Hematopoietic multipotent progenitor cell treated with erythropoietin and hydrocortisone succinate and interleukin-3 and kit ligand, for 6 days (in vitro differentiated cells): ENCODE measurements at places on chromosomes 7 and 10.

DNA sequence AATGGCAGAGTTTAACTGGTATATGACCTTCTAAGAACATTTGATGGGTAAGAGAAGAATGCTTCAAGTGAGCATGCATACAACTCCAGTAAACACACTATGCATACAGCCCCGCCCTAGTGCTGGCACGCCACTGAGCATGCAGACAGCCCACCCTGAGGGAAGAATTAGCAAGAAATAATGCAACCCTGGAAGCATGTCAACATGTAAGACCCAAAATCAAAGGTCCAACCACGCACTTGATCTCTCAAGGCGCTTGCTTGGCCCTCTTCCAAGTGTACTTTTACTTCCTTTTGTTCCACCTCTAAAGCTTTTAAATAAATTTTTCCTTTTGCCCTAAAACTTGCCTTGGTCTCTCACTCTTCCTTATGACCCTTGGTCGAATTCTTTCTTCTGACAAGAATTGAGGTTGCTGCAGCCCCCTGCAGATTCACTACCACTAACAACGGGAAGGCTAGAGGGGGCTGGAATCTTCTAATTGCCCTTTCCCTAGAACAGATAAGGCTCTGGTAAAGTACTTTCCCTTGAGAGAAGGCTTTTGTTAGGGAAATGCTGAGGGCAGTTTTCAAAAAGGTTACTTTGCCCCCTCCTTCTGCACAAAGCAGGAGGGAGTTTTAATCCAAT lies 3.4 kb downstream of the FAM24B start:
- peak; percentile 45 for DNase-seq

DNA sequence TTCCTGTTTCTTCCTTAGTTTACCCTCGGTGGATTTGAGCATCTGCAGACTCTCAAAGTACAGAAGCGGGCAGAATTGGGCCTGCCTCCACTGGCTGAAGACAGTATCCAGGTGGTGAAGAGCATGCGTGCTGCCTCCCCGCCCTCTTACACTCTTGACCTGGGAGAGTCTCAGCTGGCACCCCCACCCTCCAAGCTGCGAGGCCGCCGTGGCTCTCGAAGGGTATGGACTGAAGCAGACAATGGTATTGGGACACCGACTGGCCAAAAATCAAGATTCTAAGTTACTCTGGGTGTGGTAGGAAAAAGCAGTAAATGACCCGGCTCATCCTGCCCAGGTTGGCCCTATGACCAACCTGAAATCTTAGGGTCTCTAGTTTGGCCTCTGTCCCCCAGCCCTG lies 22.2 kb downstream of the STRIP2 start:
- no peak for DNase-seq

DNA sequence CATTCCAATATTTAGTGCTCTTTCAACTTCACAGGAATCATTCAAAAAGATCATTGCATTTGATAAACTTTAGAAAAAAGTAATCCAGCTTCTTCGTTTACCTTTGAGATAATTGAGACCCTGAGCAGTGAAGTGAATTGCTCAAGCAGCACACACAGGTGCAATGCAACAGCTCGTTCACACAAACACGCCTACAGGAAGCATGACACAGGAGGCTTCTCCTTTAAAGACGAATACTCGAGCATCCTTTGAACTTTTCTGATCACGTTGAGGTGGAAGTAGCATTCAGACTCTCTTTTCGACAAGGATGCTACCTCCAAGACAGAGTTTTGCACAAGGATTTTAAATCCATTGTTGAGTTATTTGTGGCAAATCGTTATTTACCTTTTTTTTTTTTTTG lies 18.0 kb upstream of the RSU1 start:
- DNase-seq, result no peak

DNA sequence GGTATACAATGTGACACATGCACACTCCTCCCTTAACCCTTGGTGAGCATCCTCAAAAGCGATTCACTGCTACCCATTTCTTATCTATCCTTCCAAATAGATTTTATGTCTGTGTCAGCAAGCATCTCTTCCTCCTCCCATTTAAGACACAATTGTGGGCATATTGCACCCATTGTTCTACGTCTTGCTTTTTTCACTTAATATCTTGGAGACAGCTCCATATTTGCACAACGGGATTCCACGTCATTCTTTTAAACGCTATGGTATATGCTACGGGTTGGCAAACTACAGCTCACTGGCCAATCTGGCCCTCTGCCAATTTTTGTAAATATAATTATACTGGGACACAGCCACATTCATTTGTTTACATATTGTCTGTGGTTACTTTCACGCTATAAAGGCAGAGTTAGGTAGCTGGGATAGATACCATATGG lies 88.6 kb downstream of the RNF216 start:
- DNase-seq, result peak; percentile 39

GRCh38 chr10:4698075-4698474 lies 127.9 kb upstream of the AKR1E2 start:
- DNase-seq, result no peak

- no peak for DNase-seq
These were observed 87.1 kb downstream of the FZD1 start for GRCh38 chr7:91351374-91351773.

DNA sequence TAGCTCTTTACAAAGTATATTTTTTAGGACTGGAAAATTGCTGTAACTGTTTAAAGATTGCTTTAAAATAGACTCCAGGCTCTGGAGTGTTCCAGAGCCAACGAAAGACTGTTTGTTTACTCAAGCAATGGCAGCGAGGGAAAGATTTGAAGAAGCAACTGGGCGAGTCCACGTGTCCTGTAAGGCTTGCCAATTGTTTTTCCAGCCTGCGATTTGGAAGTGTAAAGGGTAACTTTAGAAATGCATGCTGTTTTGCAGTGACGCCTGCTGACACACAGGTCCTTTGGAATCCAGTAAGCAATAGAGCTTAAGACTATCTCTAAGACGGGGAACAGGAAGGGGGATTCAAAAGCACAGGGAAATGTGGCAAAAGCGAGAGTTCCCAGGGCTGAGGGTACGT lies 55.8 kb downstream of the TACC2 start:
- DNase-seq, result no peak

DNA sequence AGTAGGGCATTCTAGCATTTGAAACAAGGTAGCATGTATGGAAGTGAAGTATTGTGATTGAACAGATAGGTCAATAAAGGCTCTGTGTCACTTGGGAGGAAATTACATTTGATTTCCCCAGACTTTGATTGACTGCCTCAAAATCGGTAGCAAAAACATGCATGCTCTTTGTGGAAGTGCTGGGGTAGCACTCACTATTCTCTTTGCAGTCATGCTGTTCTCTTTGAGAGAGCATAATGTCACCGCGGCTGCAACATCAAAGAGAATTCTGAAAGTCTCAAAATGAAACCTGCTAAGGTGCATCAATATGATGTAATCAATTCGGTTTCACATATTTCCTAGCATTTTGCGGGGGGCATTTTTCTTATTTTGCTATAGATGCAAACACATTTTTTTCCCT lies 64.2 kb downstream of the ARMC3 start:
- DNase-seq, result no peak

- no peak for DNase-seq
These were observed 11.4 kb upstream of the IDI2 start for GRCh38 chr10:1037098-1037497.

DNA sequence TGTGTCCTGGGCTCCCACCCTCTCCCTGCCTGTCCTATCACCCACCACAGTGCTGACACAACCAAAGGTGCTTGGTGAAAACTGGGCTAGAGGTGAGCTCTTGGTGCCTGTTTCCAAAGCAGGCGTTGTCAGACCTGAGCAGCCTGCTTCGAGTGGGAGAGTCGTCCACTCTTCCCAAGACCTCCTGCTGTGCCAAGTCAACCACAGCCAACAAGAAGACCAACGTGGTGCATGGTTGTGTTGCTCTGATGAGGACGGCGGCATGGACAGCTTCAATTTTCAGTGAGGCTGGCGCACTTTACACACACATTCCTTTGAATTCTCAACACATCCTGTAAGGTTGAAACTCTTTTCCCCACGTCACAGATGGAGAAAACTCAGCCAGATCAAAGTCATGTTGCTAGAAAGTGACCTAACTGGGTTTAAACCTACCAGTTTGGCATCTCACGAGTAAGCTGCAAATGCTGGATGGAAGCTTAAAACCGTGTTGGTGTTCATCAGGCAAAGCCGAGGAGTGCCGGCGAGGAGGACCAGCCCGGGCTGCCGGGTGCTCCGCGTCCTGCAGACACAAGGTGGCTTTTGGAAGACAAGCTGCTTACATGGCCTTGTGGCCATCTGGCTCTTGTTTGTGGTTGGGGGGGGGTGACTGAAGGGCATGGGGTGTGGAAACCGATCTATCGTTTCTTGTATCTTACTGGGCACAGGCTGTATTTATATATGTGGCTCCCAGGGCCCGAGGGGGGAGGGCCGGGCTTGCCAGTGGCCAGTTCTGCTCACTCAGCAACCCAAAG lies 39.3 kb downstream of the INSIG1 start:
- DNase-seq, result no peak

DNA sequence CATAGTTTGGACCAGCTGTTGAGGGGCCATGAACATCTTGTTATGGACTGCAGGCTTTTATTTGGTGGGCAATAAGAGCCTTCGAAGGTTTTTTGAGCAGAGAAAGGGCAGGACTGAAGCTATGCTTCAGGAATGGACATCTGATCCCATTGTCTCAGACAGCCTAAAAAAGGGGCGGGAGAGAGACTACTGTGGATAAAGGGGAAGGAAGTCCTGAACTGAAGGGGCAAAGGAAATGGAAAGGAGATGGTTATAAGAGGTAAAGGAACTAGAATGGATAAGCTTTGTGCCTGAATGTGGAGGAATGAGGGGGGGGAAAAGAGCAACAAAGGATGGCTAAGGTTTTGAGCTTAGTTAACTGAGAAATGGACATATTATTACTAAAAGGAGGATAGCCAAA lies 172.5 kb downstream of the SKAP2 start:
- DNase-seq, result no peak

GRCh38 chr7:149625340-149625946 lies 127.8 kb upstream of the ZNF746 start:
- peak; percentile 89 for DNase-seq

GRCh38 chr7:75055830-75056772 lies 17.5 kb downstream of the RCC1L start:
- DNase-seq, result no peak

DNA sequence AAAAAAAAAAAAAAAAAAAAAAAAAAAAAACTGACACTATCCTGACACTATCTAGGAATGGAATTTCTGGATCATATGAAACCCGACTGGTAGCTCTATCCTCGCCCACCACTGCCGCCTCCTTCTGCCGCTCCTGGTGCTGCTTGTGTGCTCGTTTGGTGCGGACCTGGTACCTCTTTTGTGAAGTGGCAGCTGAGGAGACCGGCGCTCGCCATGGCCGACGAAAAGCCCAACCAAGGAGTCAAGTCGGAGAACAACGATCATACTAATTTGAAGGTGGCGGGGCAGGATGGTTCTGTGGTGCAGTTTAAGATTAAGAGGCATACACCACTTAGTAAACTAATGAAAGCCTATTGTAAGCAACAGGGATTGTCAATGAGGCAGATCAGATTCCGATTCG lies 130.6 kb downstream of the SEPTIN14 start:
- no peak for DNase-seq

- no peak for DNase-seq
These were observed 12.9 kb downstream of the CFAP46 start for GRCh38 chr10:132929480-132929879.

DNA sequence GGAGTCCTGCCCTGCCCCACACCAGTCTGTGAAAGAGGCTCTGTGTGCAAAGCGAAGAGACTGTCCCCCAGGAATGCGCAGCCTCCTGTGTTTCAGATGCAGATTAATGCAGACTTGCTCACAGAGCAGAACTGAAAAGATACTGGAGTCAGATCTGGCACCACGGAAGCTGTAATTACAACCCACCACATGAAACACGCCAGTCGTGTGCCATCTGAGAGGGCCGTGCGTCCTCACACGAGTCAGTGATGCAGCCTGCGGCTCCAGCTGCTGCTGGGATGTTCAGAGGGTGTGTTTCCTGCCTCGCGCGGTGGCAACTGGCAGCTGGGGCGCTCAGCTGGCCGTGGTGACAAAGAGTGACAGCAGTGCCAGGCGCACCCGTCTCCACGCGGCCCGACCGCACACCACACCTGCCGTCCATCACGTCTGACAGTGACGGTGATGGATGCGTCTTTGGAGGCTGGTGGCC lies 50.0 kb downstream of the NKX6-2 start:
- no peak for DNase-seq

DNA sequence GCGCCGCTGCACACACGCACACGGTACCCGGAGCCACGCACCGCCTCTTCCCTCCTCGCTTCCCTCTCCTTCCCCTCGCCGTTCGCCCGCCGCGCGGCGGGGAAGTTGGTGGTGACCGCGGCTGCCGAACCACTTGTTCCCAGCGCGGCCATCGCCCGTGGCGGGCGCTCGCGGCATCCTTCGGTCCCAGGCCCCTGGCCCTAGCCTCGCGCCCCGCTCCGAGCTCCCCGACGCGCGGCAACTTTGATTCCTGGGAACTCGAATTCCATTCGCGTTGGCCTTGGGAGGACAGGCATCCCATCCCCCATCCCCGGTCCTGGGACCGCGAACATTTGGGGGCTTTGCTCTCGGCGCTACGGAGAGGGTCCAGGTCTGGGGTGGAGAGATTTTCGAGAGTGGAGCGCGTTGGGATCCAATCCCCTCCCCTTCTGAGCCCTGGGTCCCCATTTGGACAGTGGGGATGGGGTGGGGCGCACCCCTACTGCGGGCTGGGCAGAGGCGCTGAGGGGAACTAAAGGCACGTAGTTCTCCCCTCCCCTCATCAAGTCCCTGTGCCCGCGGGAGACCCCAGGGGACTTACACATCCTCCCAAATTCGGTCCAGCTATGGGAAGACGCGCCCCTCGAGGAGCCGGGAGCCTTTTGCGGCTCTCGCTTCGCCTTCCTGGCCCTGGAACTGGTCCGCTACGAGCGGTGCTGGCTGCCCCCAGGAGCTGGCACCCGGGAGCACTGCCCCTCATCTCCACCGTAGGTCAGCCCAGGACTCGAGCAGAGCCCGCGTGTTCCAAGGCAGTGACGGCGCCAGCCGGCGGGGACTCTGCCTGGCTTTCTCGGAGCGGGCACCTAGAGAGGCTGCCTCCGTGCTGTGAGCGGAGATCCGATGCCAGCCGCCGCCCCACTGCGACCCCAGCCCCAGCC lies 834 bp downstream of the CDH23 start:
- DNase-seq, result no peak

DNA sequence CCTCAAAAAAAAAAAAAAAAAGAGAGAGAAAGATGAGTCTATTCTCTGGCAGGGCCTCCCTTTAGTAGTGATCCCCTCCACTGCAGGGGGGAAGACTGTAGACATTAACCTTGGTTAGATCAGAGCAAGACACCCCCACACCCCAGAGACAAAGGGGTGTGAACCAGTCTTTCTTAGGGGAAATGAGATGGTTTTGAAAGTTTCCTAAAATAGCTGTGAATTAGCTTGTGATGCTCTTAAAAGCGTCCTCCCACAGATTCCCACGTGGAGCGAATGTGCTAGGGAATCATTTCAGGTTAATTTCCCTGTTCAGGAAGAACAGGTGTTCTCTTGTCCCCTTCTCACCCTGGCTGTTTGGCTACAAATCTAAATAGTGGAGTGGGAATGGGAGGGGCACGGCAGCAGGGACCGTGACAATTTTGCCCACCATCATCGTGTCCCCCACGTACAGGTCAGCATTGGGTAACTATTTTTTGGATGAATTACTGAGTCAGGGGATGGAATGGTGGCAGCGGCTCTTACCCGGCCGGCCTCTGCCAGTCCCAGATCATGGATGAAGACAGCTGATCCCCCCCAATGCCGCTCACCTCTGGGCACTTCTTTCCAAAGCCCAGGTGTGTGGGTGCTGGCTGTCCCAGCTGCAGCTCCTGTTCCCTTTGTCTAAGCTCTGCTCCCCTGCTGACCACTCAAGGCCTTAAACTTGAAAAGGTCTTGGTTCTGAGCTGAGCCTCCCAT lies 152.9 kb downstream of the CCDC3 start:
- no peak for DNase-seq

- DNase-seq, result no peak
These were observed 65.3 kb downstream of the RELN start for GRCh38 chr7:103924184-103924583.

GRCh38 chr10:21184984-21185383 lies 287.9 kb upstream of the NEBL start:
- no peak for DNase-seq
